ENCODE measurements at places on chromosomes 11 and 22.

- no peak for DNase-seq
Measured at GRCh38 chr22:45310331-45310976, 720 bp downstream of the FAM118A start.

- DNase-seq: peak; percentile 35
Measured at GRCh38 chr11:84887055-84887629, 740.0 kb downstream of the DLG2 start.

GRCh38 chr22:37219533-37219932, 7.3 kb upstream of the SSTR3 start:
- no peak for DNase-seq

GRCh38 chr11:2933375-2934020, 4.3 kb upstream of the PHLDA2 start:
- DNase-seq: peak; percentile 86

- DNase-seq: no peak
Measured at GRCh38 chr11:70883973-70884623, 368.3 kb downstream of the SHANK2 start.

DNA sequence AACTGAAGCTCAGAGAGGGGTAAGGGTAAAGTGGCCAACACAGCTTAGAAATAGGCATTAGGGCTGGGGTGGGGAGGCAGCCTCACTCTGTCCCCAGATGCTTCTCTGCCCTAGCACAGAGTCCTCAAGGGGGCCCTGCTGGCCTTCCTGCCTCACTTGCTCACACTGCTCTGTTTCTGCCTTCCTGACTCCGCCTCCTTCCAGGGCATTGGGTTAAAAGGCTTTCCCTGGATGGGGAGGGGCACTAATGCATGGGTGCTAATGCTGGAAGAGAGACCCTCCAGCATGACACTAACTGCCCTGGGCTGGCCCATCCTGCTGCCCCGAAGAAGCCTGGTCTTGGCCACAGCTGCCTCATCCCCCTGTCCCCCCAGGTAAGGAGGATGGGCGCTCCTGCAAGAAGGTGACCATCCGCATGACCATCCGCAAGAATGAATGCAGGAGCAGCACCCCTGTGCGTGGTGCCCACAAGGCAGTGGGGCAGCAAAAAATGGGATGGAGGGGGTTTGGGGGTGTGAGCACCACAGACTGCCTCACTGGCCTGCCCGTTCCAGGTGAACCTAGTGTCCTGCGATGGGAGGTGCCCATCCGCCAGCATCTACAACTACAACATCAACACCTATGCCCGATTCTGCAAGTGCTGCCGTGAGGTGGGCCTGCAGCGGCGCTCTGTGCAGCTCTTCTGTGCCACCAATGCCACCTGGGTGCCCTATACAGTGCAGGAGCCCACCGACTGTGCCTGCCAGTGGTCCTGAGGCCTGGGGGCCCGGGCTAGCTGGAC, 74.0 kb upstream of the MYOD1 start:
- no peak for DNase-seq

DNA sequence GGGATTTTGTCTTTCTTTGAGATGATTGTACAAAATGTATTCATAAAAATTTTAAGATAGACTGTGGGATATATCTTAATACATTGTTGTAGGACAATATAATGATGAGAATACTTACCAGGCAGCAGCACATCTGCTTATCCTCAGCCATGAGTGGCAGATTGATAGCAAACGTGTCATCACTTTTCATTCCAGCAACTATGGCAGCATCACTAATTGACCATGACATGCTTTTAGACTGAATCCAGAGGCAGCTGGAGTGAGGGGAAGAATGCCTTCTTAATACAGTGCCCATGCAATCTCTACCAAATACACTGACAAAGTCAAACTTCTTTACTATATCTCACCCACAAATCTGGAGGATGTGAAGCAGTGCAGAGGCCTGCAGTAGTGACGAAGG, 755.2 kb upstream of the RAG2 start:
- DNase-seq: no peak

DNA sequence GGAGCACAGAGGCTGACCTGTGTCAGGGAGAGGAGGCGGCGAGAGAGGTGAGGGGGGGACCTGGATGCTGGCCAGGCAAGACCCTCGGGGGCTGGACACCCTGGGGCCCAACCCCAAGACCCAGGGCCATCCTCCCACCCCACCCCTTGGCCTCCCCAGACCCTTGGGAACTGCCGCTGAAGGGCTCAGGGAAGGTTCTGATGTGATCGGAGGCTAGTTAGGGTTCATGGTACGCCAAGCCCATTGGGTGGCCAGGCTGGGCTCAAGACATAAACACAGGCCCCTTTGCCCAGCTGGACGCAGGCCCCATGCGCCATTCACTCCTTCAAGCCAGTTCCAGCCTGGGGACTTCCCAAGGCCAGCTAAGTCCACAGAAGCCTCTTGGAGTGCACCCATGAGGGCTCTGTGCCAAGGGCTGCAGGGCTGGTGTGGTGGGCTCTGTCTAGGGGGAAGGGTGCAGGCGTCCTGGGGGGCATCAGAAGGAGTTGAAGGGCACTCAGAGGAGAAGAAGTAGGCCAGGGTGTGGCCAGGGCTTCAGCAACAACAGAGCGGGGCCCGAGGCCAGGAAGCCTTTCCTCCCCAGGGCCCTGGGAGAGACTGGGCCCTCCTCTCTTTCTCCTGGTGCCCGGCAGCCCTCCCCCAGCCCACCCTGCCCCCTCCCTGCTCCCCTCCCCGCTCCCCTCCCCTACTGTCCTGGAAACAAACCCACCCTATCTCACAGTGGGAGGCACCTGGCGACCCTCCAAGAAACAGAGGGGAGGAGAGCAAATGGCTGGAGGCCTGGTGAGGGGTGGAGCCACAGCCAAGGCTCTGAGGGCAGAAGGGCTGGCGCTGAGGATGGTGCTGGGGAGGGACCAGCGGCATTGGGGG, 12.9 kb downstream of the TSPAN32 start:
- DNase-seq: peak; percentile 93

DNA sequence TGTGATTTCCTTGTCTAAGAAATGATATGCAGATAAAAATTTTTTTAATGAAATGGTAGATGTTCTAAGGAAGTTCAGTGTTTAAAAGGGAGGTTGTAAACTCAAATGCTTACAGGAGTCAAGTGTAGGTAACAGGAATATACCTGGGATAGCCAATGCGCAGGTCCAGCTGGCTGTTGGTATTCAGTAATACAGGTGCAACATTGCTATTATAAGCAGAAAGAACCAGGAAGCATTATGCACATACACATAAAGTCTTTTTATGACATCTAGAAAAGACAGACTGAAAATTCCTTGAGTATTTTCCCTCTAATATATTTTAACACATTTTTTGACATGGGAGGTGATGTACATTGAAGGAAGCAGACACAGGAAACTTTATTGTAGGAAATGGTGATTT, 43.6 kb upstream of the B3GNT6 start:
- DNase-seq: no peak

DNA sequence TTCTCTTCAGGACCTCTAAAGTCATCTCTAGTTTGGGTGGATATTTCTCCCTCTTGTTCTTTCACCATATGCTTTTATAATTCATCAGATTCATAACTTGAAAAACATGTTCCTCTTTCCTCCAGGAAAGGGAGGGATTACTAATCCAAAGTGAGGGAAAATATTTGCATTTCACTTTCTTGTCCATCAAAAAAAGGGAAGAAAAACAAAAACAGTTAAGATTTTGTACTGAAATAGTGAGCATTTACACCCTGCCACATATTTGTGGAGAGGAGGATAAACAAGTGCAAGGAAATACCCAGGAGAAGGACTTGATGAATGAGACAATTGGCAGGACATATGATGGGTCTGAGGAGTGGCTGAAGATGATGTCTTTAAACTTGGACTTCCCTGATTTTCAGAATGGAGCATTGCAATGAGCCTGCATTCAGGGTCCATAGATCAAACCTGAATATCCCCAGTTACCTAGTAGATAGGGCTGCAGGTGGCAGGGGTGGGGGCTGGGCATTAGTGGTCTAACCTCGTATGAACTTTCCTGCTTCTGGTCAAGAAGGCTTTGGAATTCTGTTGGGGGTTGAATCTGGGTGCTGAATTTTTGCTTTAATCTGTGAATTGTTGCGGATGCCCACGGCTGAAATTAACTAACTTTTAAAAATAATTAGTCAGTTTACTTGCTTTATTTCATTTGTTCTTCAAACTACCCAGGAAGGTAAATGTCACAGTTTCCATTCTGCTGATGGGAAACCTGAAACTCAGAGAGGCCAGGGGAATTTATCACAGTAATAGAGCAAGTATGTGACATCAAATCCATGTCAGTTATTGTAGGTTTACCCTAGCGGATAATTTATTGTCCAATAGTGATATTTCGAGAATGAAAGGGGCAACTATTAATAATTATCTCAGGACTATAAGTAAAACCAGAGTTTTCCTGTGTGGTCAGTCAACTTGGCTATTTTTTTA, 36.9 kb upstream of the TMEM123 start:
- DNase-seq: no peak

DNA sequence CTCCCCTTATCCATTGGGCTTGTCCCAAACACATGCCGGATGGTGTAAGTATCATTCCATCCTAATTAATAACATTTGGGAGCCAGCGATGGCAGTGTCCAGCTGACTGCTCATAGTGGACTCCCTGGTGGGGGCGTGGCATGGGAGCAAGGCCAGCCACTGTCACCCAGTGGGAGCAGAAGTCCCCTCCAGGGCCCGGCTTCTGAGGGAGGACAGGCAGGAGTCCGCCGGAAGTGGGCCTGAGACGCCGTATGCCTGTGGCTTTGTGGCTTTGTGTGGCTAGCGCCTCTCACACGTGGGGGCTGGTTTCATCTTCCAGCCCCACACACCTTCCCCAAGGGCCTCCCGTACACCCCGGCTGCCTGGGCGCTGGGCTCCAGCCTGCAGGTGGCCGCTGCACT, 124.5 kb downstream of the KCNQ1 start:
- no peak for DNase-seq

- peak; percentile 83 for DNase-seq
Measured at GRCh38 chr22:46070803-46071450, 79.4 kb upstream of the PPARA start.

DNA sequence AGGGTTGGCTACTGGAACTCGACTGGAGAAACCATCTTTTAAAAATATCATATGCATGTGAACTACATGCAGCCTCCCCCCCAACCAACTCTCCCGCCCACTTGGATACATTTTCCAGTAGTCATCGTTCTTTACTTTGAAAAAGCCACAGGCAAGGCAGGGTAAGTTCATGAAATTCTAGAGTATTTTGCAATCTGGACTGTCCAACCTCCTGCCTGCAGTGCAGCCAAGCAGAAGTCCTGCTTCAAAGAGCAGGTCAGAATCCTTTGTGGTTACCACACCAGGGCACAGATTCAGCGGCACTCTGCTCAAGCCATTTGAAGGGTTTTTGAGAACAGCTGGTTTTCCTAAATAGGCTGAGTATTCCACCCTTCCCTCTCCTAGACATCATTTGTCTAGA, 12.1 kb downstream of the ELF5 start:
- DNase-seq: peak; percentile 53

- no peak for DNase-seq
Measured at GRCh38 chr11:115322553-115323203, 181.5 kb downstream of the CADM1 start.

DNA sequence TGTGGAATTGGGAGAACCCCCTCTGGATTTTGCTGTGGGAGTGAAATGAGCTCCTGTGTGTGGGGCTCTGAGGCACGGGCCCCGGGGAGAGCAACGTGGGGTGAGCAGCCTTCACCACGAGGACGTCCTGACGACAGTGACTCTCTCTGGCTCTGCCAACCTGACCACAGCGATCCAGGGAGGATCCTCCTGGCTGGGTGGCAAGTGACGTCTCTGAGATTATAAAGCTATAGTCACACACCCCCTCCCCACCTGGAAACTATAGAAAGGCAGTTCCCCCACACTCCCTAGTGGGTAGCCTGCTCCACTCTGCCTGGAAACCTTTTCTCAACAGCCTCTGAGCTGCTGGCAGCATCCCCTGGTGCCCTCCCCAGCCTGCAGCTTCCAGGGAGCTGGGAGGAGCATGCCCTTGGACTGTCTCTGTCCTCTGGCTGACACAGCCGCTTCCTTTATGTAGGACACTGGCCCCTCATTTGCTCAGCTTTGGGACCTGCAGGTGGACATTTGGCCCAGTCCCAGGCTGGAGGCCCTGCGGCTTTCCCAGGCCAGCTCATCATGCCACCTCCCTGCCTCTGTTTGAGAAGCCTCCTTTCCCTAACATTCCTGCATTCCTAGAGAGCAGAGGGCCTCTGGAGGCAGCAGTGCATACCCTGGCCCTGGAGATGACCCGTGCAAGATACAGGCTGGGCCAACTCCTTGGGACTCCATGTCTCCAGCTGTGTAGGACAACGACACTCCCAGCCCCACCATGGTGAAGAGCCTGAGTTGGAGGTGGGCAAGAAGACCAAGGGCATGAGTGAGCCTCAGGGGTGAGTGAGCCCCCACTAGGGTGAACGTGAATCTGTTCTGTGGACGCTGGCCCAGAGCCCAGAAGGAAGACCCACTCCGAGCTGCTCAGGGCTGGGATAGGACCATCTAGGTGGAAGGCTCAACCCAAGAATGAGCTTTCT, 314.0 kb downstream of the NTM start:
- no peak for DNase-seq

DNA sequence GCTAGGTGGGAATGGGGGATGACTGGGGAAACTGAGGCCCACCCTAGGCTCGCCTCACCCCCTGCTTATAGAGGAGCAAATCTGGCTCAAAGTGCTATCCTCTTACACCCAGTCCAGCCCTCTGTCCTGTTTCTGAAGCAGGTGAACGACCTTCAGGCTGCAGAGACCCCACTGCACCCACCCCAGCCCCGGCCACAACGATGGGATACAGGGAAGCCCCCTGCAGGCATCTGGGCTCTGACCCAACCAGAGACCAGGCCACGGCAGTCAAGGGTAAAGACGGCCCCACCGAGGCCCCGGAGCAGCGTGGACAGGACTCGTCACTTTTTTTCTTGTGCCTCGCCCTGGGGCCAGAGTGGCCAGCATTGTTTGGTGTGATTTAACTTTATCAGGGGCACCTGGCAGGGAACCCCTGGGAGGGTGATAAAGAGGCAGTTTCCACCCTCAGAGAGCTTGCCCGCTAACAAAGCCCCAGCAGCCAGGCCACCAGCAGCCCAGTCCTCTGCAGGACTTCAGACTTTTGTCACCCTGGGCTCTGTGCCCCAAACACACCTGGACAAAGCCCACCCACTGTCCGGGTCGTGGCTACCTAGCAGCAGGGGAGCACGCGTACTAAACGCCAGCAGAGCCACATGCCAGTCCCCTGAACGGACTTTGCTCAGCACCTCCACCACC, 612.6 kb downstream of the TBC1D22A start:
- no peak for DNase-seq

- no peak for DNase-seq
Measured at GRCh38 chr11:80261776-80262175, 820.9 kb upstream of the TENM4 start.

DNA sequence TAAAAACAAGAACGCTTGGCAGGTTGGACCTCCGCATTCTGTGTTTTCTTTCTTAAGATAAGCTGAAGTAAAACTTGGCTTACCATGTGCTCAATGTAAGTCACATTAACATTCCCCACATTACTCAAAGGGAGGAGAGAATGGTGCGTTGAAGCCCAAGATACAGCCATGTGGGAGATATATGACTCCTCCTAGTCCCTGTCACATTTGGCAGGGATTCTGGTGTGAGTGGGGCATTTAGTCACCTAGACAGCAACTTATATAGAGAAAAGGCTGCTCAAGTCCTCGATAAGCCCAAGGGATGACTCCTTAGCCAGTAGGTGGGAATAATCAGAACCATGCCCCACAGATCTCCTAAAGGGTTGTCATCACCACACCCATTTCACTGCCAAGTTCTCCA, 4.6 kb downstream of the PRSS23 start:
- DNase-seq: peak; percentile 56

- peak; percentile 38 for DNase-seq
Measured at GRCh38 chr11:133047036-133047770, 485.1 kb downstream of the OPCML start.

Measured in fibroblast of skin of back (primary cell).